ENCODE measurements at places on chromosomes 1 and 21. TPM values are rescaled to one million over a fixed set of nuclear protein-coding genes. Genes with fewer than 3 reads are reported as not detected.

The PRDM16 gene
- 0.49 TPM for total RNA-seq

- H3K4me1 ChIP-seq = no peaks in the 10 kb centered on the region
- no peak overlapping the region for H3K4me3 ChIP-seq
- DNase-seq = no peak
- H3K27me3 ChIP-seq = no peaks in the 10 kb centered on the region
Measured at GRCh38 chr1:203567596-203567995, 59.0 kb upstream of the ATP2B4 start.

DNA sequence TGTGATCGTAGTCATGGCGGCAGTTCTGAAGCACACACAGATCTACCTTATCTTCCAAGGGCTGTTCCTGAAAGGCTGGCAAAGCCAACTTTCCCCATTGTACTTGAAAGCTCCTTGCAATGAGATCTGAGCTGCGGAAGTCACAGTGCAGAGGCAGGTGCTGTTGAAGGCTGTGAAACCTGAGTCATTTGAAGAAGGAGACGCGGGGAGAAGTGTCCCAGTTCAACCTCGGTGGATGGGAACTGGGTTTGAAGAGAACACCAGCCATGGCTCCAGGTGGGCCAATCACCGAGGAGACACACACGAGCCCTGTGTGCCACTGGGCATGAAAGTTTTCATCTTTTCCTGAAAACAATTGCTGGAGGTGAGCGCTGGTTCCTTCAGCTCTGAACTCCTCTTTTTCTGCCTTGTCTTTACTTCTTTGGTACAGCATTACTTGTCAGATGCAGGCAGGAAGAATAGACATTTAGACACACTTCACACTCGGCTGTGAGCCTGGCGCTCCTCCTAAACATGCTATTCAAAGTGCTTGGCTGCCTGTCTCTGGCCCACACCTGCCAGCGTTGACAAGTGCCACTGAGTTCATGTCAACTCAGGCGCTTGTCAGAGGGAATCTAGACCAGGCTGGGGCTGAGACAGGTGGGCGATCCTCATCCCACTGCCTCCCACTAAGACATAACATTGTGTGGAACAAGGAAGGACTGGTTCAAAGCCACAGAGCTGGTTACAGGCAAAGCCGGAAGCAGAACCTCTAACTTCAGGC lies 25.7 kb upstream of the PDE9A start:
- H3K27me3 ChIP-seq = no peaks in the 10 kb centered on the region
- no peak for DNase-seq
- H3K36me3 ChIP-seq = no peaks in the 10 kb centered on the region
- H3K27ac ChIP-seq = no peak overlapping the region
- no peak overlapping the region for H3K4me3 ChIP-seq

GRCh38 chr1:11930571-11931445 lies 3.7 kb upstream of the PLOD1 start:
- H3K36me3 ChIP-seq = no peaks in the 10 kb centered on the region
- H3K4me3 ChIP-seq = no peak overlapping the region
- H3K27ac ChIP-seq = no peak overlapping the region

DNA sequence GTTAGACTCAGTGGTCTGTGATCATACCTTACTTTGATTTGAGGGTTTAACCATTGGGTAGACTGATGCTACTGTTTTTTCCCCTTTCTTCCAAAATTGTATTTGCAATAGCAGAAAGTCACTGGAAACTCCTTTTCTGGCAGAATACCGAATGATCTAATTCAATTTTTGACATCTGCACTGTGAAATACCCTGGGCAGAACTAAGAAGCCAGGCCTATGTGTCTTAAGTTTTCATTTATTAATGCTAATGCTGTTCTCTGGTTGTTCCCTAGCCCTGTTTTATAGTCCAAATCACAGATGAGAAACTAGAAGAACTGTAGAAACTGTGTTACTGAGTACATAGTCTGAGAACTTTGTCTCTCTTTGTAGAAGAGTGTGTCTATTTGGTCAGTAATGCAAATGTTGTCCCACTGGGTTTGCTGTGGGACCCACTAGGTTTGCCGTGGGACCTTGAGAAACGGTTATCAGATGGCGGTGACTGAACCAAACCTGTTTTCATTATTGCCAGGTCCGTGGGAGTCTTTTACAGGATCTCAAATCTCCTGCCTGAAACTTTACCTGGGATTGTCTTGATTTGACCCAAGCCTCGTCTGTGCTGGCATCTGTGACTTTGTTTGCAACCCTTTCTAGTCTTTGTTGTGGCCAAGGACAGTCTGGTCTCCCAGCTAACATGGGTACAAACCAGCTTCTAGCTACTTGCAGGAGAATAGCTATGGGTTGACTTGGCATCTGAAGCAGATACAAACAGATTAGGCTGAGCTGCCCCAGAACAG lies 41.4 kb downstream of the PEX14 start:
- no peaks in the 10 kb centered on the region for H3K27me3 ChIP-seq
- no peak for DNase-seq
- peaks cover 4% of the 10 kb centered on the region for H3K36me3 ChIP-seq
- H3K4me1 ChIP-seq = peaks cover 67% of the 10 kb centered on the region
- no peak overlapping the region for H3K4me3 ChIP-seq
- H3K27ac ChIP-seq = no peak overlapping the region
